G401 (cell line): ENCODE measurements at places on chromosomes 6 and 20.

- no peak for DNase-seq
These were observed 1130.1 kb downstream of the HACE1 start for GRCh38 chr6:103729658-103730057.

DNA sequence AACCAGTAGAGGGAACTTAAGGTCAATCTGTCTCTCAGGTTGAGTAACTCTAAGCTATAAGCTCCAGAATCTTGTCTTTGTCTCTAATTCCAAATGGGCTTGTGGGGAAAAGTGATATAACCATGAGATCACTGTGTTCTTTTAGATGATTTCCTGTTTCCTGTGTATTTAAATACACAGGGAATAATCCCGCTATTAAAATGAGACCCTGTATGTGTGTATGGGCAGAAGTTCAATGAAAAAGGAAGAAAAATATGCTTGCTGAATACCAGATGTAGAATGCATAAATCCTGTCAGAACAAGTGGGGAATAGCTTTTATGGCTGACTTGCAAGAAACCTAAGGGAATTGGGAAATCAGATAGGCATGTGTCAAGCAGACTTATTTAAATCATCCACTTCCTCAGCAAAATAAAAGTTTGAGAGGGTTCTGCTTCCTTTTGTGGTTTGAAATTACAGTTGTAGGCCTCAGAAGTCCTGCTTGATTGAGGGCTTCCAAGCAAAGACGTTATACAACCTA is 164.7 kb upstream of the PDE7B start:
- DNase-seq: no peak

GRCh38 chr20:33658929-33659328 is 3.2 kb upstream of the C20orf144 start:
- DNase-seq: no peak

DNA sequence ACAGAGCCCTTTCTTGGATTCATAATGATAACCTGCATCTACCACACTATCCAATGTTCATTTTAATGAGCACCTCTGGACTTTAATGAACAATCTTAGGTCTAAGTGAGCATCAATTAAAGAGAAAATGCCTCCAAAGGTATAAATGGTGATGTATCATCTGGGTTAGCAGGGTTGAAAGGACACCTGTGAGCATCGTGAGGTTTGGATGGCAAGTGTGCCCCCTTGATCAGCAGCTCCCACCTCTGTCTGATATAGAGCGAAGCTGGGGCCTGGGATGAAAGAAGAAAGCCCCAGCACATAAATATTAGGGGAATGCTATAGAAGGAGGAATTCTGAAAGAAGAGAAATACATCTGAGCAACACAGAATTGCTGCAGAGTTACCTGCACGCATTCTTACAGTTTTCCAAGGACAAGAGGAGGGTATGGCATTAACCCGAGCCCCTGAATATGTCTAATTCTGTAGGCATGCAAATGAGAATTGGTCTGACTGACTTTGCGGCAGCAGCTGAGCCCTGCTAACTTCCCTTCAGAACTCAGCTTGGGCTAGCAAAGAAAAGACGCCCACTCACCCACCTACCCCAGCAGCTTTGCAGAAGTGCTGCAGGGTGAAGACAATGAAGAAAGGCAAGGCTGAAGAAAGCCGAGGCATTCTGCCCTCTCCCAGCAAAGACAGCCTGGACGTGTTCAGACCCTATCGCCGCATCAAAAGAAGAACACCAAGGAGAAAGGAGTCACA is 136.2 kb downstream of the GMPR start:
- no peak for DNase-seq
